ENCODE measurements at places on chromosomes 16 and 17. TPM values are rescaled to one million over a fixed set of nuclear protein-coding genes. Genes with fewer than 3 reads are reported as not detected.

The BCL6B gene
- total RNA-seq: not detected

The MYH10 gene
- total RNA-seq: 23.7 TPM

The VWA3A gene
- 0.02 TPM for total RNA-seq

The CD300E gene
- total RNA-seq: not detected

The MYH8 gene
- not detected for total RNA-seq

The CDRT15L2 gene
- not detected for total RNA-seq

The AGRP gene
- total RNA-seq: not detected

The NRN1L gene
- 0.32 TPM for total RNA-seq

The STARD3 gene
- 62.1 TPM for total RNA-seq

The ST6GALNAC1 gene
- total RNA-seq: 0.14 TPM

The CHST5 gene
- total RNA-seq: 0.04 TPM

The CSNK2A2 gene
- total RNA-seq: 50.2 TPM

The FOXC2 gene
- 2.2 TPM for total RNA-seq

The GPR179 gene
- total RNA-seq: 0.03 TPM

The SHISA9 gene
- total RNA-seq: not detected

The USH1G gene
- 0.10 TPM for total RNA-seq

The SMIM22 gene
- total RNA-seq: not detected

The SLC43A2 gene
- total RNA-seq: 3.9 TPM

The PRSS21 gene
- not detected for total RNA-seq

The TNS4 gene
- total RNA-seq: 178 TPM

The SSTR5 gene
- 0.37 TPM for total RNA-seq

The WDR90 gene
- 29.3 TPM for total RNA-seq

The CDR2 gene
- total RNA-seq: 43.3 TPM

The RHBDL3 gene
- total RNA-seq: 4.3 TPM

The GALR2 gene
- total RNA-seq: 1.5 TPM

The MT1G gene
- not detected for total RNA-seq

The STAT5B gene
- 30.2 TPM for total RNA-seq

The GPR139 gene
- total RNA-seq: not detected

The BICDL2 gene
- total RNA-seq: not detected

The CTRB2 gene
- total RNA-seq: not detected

The TMEM98 gene
- 48.0 TPM for total RNA-seq

The MRPS34 gene
- total RNA-seq: 263 TPM

The DHX38 gene
- 51.9 TPM for total RNA-seq

The KRT33B gene
- total RNA-seq: not detected

The CCDC102A gene
- total RNA-seq: 9.9 TPM

The TP53TG3C gene
- total RNA-seq: 0.24 TPM

The EIF3CL gene
- total RNA-seq: 106 TPM

The TNK1 gene
- 1.3 TPM for total RNA-seq

The APOH gene
- total RNA-seq: 3.0 TPM

Measured in A549 treated with CORT108297 at 1 μM for 4 hours (cell line).